ENCODE measurements at places on chromosomes 2 and 18.

DNA sequence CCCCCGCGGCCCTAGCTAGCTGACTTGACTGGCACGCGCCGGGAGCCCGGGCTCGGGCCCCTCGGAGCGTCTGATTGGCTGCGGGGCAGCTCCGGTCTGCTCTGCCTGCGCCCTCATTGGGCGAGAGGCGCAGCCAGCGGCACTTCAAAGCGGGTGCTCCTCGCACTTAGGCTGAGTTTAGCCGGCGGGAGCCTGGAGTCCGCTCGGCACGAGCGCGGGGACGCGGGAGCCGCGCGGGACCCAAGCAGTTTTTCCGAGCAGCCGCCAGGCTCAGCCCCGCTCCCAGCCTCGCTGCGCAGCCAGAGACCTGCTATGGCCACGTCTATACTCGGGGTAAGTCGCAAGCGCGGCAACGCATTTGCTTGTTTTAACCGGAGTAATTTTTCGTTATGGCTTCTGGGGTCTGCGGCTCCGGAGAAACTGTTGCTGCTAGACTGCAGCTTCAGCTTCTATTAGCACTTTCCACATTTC is at the start of gene SP9:
Gene SP9, plus strand, starts transcription at position 174 of the 471 bp plus-strand sequence. Its CDS starts 139 bp downstream, at position 313.
- DNase-seq = no peak

DNA sequence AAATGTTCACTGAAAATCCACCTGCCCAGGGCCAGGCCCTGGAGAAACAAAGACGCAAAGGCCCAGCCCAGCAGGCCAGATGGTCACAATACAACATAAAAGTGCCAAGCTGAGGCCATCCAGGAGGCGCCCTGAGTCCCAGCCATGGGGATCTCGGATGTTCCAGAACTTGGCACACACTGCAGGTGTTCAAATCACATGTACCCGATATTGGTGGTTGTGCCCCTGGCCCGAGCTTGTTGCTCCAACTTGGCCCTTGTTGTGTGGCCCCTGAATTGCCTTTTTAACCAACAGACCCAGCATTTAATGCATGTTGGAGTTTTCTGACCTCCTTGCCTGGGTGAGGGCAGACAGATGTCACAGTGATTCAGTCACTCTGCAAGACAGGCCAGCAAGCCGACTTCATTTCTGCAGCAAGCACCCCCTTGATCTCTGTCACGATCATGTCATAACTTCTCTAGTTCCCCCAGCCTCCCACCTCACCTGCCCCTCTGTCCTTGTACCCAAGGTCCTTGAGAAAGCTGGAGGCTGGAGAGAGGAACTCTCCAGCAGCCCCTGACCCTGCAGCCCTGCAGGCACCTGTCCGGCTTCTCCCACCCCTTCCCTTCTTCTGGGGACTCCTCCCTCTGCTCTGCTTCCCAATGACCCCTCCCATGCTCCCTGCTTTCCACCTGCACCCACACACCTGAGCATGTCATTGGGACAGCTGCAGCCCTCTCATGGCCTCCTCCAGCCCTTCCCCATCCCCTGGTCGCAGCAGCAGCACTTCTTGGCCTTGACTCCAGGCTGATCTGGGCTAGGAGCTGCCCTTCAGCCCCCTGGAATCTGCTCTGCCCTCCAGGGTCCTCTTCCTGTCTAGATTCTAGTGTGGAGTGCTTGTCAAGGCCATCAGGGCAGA is 9.1 kb downstream of the NGEF start:
- DNase-seq = no peak

DNA sequence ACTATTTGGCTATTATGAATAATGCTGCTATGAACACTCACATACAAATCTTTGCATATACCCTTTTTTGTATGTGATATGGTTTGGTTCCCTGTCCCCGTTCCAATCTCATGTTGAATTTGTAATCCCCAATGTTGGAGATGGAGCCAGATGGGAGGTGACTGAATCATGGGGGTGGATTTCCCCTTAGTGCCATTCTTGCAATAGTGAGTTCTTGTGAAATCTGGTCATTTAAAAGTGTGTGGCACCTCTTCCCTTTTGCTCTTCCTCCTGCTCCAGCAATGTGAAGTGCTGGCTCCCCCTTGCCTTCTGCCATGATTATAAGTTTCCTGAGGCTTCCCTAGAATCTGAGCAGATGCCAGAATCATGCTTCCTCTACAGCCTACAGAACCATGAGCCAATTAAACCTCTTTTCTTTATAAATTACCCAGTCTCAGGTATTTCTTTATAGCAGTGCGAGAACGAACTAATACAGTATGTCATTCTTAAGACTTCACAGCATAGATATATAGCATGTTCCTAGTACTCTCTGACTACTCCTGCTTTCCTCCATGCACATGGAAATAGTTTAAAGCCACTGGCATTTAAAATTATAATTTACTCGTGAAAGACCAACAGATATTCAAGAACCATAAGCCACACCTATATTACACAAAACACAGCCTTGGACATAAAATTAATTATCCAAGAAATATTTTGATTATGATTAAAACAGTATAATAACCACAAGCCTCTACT is 75.2 kb downstream of the COBLL1 start:
- no peak for DNase-seq

DNA sequence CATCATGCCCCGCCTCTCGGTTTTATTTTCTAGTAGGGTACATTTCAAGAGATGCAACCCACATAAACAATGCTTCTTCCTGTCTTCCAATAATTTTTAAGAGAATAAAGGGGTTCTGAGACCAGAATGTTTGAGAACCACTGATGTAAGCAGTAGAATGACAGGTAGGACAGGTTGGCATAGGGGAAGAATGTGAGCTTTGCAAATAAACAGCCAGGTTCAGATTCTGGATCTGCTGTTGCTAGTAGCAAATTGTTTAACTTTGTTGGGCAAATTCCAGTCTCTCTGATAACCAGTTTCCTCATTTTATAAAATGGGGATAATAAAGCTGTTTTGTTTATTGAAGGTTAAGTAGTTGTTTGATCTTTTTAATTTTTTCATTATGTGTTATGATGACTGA is 32.8 kb downstream of the SOCS6 start:
- no peak for DNase-seq

DNA sequence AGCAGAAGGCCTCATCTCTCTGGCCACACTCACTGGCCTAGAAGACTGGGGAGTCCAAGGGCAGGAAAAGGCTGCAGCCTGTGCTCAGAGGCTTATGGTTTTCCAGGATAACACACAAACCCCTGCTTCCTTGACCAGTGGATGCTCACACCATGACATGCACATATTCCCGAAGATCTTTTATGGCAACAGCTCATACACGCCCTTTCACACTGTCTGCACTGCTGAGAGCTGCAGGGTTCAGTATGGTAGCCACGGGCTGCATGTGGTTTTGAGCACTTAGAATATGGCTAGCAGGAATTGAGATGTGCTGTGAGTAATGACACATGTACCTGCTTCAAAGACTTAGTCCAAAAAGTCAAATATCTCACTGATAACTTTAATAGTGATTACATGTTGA is 95.8 kb downstream of the VSNL1 start:
- DNase-seq = no peak

DNA sequence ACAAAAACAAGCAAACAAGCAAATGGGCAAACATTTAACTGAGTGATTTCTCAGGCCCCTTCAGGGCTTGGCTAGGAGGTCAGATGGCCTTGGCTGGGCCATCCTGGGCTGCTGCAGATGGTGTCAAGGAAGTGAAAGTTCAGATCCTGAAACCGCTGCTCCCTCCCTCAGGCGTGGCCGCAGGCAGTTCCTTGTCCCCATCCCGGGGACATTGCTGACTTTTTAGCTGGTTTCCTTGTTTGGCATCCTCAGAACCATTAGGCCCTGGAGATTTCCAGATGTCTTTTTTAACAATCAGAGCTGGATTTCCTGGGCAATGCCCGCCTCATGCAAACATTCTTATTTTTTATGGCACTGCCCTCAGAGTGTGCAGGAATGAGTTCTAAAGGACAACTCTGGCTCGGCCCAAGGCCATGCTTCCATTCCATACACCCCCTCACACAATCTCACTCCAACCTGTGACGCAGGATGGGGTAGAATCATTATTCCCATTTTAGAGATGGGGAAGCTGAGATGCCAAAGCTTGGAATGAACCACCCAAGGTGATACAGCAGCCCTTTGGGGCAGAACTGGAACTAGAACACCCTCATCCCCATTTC is 86.1 kb upstream of the ZCCHC2 start:
- no peak for DNase-seq

DNA sequence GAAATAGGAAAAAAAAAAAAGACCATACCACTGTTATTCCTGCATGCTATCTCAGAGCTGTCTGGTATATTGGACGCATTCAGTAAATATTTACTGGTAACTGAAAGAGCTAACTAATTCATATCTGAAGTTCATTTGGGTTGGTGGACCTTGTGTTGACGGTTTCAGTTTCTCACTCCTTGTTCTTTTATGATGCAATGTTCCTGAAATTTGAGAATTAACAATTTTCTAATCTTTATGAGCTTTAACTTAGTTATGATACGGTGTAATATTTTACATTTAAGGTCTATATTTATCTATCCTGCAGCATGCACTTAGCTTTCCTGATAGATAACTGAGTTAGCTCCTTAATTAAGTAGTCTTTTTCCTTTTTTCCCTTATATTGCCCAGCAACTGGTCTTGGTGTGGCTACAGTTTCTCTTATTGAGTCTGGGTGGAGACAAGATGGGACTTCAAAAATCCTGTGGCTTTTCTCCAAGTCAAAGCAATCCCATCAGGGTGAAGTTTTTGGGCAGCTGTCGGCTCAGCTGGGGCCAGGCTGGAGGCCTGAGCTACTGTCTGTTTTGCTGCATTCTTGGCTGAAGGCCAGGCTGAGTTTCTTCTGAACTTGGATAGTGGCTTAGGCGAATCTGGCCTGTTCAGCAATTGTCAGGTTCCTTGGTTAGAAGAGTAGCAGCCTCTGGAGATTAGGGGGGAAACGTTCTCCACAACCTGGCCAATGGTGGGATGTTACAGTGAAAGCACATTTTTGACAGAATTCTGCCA is 78.4 kb upstream of the MEX3C start:
- DNase-seq = no peak

GRCh38 chr2:47041891-47042684 is 113.0 kb downstream of the STPG4 start:
- no peak for DNase-seq

DNA sequence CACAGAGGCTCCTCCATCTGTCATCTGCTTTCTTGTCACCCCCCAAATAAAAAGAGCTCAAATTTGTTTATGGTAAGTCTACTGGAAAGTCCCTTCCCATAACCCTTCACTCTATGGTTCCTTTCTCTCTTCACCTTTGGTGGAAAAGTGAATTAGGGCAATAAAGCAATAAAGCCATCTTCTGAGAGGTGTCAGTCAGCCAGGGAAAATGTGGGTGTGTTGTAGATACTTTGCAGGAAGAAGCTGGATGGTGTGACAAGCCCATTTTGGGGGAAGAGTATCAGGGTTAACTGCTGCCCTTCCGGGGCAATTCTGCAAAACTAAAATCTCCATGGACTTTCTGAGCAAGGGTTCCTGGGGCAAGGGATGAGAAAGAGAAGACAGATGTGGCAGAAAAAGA is 197.9 kb downstream of the SH3BP4 start:
- no peak for DNase-seq

DNA sequence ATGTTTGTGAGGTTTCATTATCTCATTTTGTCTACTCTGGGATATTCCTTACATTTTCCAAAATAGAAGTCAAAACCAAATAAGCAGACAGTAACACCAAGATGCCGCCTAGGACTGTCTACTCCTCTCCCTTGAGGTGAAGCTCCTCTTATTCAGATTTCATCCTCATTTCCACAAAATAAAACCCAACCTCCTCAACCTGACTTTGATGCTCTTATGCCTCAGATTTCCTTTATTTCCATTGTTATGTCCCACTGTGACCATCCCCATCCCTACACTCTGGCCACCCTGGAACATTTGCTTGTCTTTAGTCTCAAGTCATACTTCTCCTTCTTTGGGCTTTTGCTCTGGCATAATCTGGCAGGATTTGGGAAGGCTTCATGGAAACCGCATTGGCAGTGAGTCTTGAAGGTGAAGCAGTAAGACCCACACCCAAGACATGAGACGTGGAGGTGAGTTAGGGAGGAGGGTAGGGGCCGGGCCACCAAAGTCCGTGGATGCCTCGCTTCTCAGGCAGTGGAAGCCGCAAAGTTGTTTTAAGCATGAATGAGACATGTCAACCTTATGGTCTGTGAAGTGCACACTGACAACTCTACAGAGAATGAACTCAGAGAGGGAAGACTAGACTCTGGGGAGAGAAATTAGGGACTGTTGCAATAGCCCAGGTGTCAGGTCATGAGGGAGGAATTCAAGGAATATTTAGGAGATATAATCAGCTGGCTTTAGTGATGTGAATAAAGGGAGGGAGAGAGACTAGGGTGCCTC is 63.6 kb downstream of the DDX1 start:
- DNase-seq = no peak

DNA sequence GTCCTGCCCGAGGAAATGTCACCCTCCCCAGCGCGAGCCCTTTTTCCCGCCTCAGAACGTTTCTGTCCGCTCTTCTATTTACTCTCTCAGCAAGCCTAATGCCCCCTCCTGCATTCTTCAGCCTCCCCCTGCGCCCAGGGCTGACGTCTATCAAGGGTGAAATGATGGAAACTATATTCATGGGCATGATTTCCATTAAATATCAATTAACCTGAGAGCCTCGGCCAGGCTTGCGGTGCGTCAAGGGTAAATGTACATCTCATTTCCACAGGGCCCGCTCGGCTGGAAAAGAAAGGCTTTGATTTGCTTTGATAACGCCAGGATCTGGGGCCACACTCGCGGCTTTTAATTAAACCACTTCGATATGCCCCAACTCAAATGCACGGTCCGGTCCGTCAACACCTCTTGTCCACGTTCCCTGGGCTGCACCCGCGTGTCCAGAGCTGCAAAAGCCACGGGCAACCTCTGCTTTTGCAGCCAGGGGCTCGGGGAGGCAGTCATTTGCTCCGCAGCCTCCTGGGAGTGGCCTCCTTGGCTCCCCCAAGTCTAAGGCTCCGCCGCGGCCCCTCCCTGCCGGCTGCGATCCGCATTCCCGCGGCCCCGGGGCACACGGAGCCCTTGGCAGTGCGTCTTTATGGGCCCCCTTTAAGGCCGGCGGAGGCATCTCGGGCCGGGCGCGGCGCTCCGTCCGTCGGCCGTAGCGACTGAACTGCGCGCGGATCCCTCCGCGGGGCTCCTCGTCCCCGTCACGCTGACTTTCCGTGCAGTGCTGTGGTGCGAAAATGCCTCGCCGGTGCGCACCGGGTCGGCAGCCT is at the start of gene HOXD8:
Gene HOXD8, plus strand, starts transcription at position 724 of the 815 bp plus-strand sequence. CDS start 662 bp downstream, outside the sequence.
- DNase-seq = no peak

DNA sequence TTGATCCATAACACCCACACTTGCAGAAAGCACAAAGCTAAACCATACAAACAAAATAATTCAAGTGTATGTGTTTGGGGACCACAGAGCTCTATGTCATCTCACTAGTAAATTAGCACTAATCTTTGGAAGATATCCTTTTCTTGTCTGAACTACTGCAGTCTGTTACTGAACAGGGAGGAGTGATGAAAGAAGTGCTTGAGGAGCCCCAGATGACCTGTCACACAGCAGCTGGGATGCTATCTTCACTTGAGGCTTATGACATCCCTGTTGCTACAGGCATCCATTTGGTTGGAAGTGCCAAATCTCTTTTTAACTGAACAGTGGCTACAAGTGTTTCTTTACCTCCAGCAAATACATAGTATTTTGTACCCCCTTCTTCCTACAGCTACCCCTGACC is 386.3 kb upstream of the CHAC2 start:
- DNase-seq = no peak

Measured in nucleus accumbens (tissue), 56 donors.